Activated CD4-positive, alpha-beta T cell treated with anti-CD3 and anti-CD28 coated beads, Interleukin-2, amount 10 ng/mL, durations not matched to agents 7 days and 5 days (primary cell): ENCODE measurements at places on chromosomes 11 and 22. TPM values are rescaled to one million over a fixed set of nuclear protein-coding genes. Genes with fewer than 3 reads are reported as not detected.

- H3K4me3 ChIP-seq: peak overlapping the region; percentile 66
- peaks cover 21% of the 10 kb centered on the region for H3K4me1 ChIP-seq
- no peak overlapping the region for H3K27ac ChIP-seq
- DNase-seq: peak; percentile 73
- peaks cover 80% of the 10 kb centered on the region for H3K27me3 ChIP-seq
These were observed 2.4 kb upstream of the WNT11 start for GRCh38 chr11:76208438-76209374.

FAM180B gene
- total RNA-seq: 0.25 TPM

DNA sequence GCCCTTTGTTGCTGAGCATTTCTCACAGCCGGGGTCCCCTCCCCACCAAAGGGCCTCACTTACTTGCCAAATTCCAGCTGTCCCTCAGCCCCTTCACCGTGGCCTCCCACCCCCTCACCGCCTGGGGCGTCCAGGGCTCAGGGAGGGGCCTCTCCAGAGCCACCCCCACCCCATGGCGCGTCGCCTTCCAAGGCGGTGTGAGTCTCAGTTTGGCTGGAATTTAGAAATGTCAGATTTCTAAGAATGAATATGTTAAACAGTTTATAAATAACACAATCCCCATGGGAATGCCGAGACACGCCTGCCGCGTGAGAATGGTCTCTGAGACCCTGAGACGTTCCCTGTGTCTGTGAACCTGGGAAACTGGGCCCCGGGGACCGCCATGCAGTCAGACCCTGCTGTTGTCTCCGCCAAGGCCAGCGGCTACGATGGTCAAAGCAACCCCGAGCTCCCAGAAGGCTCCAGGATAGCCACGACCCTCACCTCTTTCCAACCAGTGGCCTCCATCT, 28.9 kb downstream of the CELSR1 start:
- DNase-seq: no peak
- peaks cover 9% of the 10 kb centered on the region for H3K27me3 ChIP-seq
- H3K4me3 ChIP-seq: no peak overlapping the region
- H3K27ac ChIP-seq: no peak overlapping the region
- no peaks in the 10 kb centered on the region for H3K4me1 ChIP-seq

- H3K27ac ChIP-seq: no peak overlapping the region
- H3K36me3 ChIP-seq: no peaks in the 10 kb centered on the region
- no peaks in the 10 kb centered on the region for H3K4me1 ChIP-seq
- no peak overlapping the region for H3K4me3 ChIP-seq
- no peaks in the 10 kb centered on the region for H3K27me3 ChIP-seq
These were observed 668.0 kb downstream of the BRD1 start for GRCh38 chr22:49159711-49160110.

DNA sequence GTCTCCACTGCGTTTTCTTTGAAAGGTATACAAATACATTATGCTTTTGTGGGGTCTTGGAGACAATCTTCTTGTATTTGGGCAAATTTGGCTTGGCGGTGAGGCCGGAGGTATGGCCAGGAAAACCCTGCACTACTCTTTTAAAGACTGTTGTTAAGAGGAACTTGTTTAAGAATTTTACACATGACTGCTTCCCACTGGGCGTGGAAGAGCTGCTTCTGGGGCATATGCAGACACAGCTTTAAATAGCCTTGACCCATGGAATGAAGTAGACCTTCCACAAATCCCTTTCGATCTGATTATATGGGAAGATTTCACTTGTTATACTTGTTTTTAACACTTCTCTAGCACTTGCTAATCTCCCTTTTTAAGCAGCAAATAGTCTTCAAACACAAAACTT, 453.6 kb downstream of the MN1 start:
- H3K27ac ChIP-seq: no peak overlapping the region
- no peak overlapping the region for H3K4me3 ChIP-seq
- H3K36me3 ChIP-seq: no peaks in the 10 kb centered on the region
- peaks cover 5% of the 10 kb centered on the region for H3K27me3 ChIP-seq

SUSD2 gene
- 1.0 TPM for total RNA-seq

PLEKHB1 gene
- total RNA-seq: 13.6 TPM

- H3K27ac ChIP-seq: no peak overlapping the region
- no peaks in the 10 kb centered on the region for H3K4me1 ChIP-seq
- no peak for DNase-seq
- no peaks in the 10 kb centered on the region for H3K27me3 ChIP-seq
These were observed 16.9 kb downstream of the CDPF1 start for GRCh38 chr22:46233231-46233630.

DNA sequence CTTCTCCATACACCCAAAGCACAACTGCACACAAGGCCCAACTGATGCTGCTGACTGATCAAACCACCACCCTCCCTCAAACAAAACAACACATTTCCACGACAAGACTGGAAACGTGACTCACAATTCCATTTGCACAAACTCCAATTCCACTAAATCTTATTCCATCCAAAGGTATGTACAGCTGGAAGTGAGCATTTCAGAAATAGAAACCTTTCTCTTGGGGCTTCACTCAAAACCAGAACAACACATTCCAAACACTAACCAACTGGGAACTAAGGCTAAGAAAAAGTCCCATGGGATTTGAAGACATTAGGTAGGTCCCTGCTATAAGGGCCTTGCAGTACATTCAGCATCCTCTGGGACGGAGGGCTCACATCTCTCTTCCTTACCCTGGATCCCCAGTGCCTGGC, 19.6 kb downstream of the MORC2 start:
- no peaks in the 10 kb centered on the region for H3K27me3 ChIP-seq
- H3K36me3 ChIP-seq: peaks cover 55% of the 10 kb centered on the region
- no peak overlapping the region for H3K27ac ChIP-seq
- peaks cover 50% of the 10 kb centered on the region for H3K4me1 ChIP-seq
- no peak overlapping the region for H3K4me3 ChIP-seq
- DNase-seq: no peak

DNA sequence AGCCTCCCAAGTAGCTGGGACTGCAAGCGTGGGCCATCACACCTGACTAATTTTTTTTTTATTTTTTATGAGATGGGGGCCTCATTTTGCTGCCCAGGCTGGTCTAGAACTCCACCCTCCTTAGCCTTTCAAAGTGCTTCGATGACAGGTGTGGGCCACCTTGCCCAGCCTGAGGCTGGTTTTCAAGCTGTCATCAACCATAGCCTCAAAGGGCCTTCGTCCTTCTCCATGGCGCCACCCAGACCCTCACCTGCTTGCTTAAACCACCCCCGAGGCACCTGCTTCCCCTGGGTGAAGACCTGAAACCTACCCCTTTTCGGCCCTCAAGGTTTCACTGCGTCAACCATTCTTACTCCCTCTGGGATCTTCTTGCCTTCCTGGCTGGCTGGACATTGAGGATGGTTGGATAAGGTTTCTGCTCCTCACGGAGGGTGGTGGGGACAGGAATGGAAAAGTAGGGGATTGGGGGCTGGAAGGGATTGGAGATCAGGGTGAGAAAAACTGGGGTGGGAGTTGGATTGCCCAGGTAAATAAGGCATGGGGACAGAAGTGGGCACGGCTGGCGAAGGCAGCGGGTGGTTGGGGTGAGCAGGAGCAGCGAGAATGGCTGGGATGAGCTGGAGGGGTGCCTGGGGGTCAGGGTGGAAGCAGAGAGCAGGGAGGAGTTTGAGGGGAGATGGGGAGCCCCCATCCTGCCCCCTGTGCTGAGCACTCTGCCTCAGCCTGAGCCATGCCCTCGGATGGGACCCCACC, 2.8 kb upstream of the ACR start:
- no peak overlapping the region for H3K4me3 ChIP-seq
- H3K27me3 ChIP-seq: no peaks in the 10 kb centered on the region
- no peak for DNase-seq

DNA sequence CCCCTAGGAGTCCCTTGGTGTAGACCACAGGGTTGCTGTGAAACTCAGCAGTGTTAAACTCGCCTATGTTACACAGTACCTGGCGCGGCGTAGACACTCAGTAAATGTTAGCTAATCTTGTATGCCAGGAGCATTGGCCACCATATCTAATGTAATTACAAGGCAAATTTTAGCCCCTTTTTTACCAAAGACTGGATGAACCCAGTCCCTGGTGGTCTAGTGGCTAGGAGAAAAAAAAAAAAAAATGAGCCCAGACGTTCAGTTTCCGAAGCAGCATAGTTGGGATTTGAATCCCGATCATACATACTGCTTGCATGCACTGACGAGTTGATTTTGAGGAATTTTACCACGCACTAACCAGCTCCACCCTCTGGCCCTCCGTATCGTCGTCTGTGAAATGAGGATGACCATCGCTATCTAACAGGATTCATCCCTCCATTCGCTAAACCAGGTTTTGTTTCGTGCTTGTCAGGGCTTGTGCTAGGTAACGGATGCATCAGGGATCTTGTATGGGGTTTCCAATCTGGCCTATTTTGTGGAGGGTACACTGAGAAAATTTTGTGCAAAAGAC, 688 bp downstream of the PTS start:
- H3K4me1 ChIP-seq: peaks cover 30% of the 10 kb centered on the region
- H3K27me3 ChIP-seq: peaks cover 7% of the 10 kb centered on the region
- H3K36me3 ChIP-seq: peaks cover 32% of the 10 kb centered on the region
- no peak for DNase-seq
- peak overlapping the region; percentile 98 for H3K27ac ChIP-seq

BDNF gene
- not detected for total RNA-seq

GRCh38 chr11:108967571-108967970, 302.7 kb downstream of the DDX10 start:
- peaks cover 7% of the 10 kb centered on the region for H3K27me3 ChIP-seq
- no peaks in the 10 kb centered on the region for H3K4me1 ChIP-seq
- no peak overlapping the region for H3K4me3 ChIP-seq
- no peaks in the 10 kb centered on the region for H3K36me3 ChIP-seq
- no peak for DNase-seq

DNA sequence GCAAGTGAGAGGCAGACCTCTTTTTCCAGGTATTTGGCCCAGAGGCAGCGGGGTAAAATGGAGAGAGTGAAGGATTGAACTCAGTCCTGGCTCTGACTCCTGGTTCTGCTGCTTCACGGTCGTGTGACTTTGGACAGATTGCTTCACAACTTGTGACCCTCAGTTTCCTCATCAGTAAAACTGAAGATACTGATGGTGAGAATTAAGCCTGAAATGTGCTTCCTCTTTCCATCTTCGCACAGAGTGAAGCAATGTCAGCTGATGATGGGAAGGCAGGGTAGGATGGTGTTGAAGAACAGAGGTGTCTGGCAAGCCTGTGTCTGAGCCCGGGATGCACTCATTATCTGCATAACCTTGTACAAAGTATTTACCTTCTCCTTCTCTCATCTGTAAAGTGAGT, 59.0 kb downstream of the UBASH3B start:
- H3K4me1 ChIP-seq: peaks cover 28% of the 10 kb centered on the region
- no peak overlapping the region for H3K4me3 ChIP-seq
- H3K36me3 ChIP-seq: no peaks in the 10 kb centered on the region
- no peak for DNase-seq

GRCh38 chr22:50576070-50576469, 2.2 kb downstream of the CPT1B start:
- DNase-seq: no peak
- no peak overlapping the region for H3K4me3 ChIP-seq
- H3K4me1 ChIP-seq: peaks cover 24% of the 10 kb centered on the region
- H3K27ac ChIP-seq: no peak overlapping the region
- no peaks in the 10 kb centered on the region for H3K27me3 ChIP-seq

GRCh38 chr11:59756558-59756840, 1.3 kb downstream of the STX3 start:
- no peak for DNase-seq
- peak overlapping the region; percentile 82 for H3K4me3 ChIP-seq
- H3K36me3 ChIP-seq: peaks cover 28% of the 10 kb centered on the region
- H3K27me3 ChIP-seq: peaks cover 2% of the 10 kb centered on the region
- H3K4me1 ChIP-seq: peaks cover 41% of the 10 kb centered on the region

DNA sequence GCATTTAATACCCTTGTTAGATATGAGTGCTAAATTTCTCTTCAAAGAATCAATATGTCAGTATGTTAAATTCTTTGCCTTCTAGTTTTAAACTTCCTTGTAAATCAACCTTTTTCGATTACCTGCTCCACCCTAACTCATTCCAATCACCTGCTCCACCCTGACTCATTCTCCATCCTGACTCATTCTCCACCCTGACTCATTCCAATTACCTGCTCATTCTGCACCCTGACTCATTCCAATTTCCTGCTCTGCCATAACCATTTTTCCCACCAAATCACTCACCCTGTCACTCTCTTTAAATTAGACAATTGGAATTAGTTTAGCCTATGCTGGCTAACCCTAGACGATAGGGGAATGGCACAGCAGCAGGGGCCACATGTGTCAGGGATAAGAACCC, 519.5 kb upstream of the LRRC4C start:
- no peak overlapping the region for H3K4me3 ChIP-seq
- DNase-seq: no peak
- no peaks in the 10 kb centered on the region for H3K27me3 ChIP-seq
- H3K36me3 ChIP-seq: no peaks in the 10 kb centered on the region
- H3K27ac ChIP-seq: no peak overlapping the region
- no peaks in the 10 kb centered on the region for H3K4me1 ChIP-seq

GRCh38 chr11:104581246-104581980, 316.8 kb downstream of the CASP12 start:
- no peak overlapping the region for H3K4me3 ChIP-seq
- no peak overlapping the region for H3K27ac ChIP-seq
- no peaks in the 10 kb centered on the region for H3K4me1 ChIP-seq
- H3K36me3 ChIP-seq: no peaks in the 10 kb centered on the region
- H3K27me3 ChIP-seq: peaks cover 17% of the 10 kb centered on the region

GRCh38 chr22:34297536-34298120, 377.4 kb upstream of the LARGE1 start:
- no peak overlapping the region for H3K4me3 ChIP-seq
- no peaks in the 10 kb centered on the region for H3K4me1 ChIP-seq
- H3K27ac ChIP-seq: no peak overlapping the region
- H3K36me3 ChIP-seq: no peaks in the 10 kb centered on the region
- no peaks in the 10 kb centered on the region for H3K27me3 ChIP-seq

DNA sequence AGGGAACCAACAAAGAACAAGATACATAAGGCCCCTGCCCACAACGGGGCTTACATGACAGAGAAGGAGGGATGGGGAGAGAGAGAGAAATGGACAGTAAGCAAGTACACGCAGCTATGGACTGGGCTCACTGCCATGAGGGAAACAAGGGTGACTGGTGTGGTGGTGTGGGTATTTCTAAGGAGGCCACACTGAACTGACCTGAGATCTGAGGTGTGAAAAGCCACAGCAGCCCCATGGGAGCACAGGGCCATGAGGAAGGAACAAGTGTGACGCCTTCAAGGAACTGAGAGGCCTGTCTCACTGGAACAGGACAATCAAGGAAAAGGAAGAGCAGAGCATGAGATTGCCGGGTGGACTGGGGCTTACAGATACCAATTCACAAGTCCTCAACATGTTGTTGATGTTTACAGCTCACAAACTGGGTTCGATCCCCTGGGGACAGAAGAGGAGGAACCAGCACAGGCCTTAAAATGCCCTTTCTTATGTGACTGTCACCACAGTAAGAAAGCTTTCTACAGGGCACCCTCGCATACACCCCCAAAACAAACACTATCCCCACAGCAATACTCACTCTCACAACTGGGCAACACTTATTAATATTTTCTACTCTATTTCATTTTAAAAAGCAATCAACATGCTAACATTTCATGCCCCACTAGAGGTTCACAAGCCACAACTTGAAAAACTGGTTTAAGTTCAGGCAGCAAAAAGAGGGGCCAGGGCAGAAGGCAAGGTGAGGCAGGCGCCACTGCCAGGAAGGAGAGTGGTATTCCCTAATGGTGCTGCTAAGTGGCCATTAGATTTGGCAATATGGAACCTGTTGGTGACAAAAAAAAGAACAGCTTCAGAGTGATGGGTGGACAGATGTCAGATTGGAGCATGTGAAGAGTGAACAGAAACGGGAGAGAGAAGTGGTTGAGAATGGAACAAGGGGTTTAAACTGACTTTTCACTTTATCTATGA, 39.1 kb downstream of the TCIRG1 start:
- peak overlapping the region; percentile 5 for H3K27ac ChIP-seq
- H3K27me3 ChIP-seq: no peaks in the 10 kb centered on the region
- no peaks in the 10 kb centered on the region for H3K36me3 ChIP-seq
- no peak overlapping the region for H3K4me3 ChIP-seq
